ENCODE measurements at places on chromosomes 2 and 18. TPM values are rescaled to one million over a fixed set of nuclear protein-coding genes. Genes with fewer than 3 reads are reported as not detected.

Gene SULT1C2
- total RNA-seq: 1.2 TPM

Gene NCKAP5
- total RNA-seq: 1.8 TPM

Gene SPHKAP
- not detected for total RNA-seq

Gene ANKRD30BL
- total RNA-seq: 0.29 TPM

Gene CCDC141
- not detected for total RNA-seq

Gene VIL1
- under 0.01 TPM for total RNA-seq

Gene CGREF1
- 6.8 TPM for total RNA-seq

Gene CDCA7
- 1.1 TPM for total RNA-seq

Gene EVX2
- under 0.01 TPM for total RNA-seq

Gene PAX8
- 2.9 TPM for total RNA-seq

Gene SALL3
- not detected for total RNA-seq

Gene DSC3
- total RNA-seq: under 0.01 TPM

Gene ZNF24
- total RNA-seq: 27.4 TPM

Gene RESP18
- total RNA-seq: not detected

Measured in osteoblast (primary cell).